ENCODE measurements at places on chromosomes 5 and 9.

GRCh38 chr5:158013303-158013702, 154.4 kb upstream of the CLINT1 start:
- no peak for DNase-seq

DNA sequence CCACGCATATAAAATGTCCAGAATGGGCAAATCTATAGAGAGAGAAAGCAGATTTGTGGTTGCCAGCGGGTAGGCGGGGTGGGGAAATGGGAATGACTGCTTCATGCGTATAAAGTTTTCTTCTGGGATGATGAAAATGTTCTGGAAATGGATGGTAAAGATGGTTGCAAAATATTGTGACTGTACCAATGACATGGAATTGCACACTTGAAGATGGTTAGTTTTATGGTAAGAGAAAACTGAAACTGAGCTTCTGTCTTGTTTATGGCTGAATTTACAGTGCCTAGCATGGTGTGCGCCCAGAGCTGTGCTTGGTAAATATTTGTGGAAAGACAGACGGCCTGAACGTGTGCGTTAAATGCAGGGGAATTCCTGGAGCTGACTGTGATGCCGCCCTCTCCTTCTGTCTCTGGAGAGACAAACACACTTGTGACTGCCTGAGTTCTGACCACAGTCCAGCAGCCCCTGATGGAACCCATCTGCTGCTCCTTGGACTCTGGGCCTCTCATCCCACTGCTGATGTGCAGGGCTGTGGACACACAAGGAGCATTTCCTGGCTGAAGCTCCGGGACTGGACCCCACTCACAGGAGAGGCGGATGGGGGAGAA, 8.6 kb upstream of the PTGES start:
- no peak for DNase-seq

DNA sequence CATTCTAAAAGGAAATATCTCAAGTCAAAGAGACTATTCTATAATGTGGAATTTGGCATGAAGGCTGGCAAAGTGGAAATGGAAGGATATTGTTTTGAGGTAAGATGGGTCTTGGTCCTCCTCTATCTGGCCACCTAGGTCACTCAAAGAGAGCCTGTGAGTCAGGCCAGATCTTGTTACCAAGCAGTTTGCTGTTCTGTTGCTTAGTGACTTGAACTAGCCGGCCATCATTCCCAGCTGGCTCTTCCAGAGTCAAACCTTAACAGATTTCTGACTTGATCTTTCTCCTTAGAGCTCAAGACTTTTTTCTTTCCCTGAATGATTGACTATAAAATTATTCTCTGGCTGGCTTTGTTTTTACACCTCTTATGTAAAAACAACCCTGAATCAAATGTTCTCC, 136.1 kb downstream of the PDE4D start:
- no peak for DNase-seq

GRCh38 chr9:100441911-100442361, 15.0 kb downstream of the MSANTD3 start:
- no peak for DNase-seq

GRCh38 chr9:27818348-27818747, 245.1 kb upstream of the C9orf72 start:
- no peak for DNase-seq

DNA sequence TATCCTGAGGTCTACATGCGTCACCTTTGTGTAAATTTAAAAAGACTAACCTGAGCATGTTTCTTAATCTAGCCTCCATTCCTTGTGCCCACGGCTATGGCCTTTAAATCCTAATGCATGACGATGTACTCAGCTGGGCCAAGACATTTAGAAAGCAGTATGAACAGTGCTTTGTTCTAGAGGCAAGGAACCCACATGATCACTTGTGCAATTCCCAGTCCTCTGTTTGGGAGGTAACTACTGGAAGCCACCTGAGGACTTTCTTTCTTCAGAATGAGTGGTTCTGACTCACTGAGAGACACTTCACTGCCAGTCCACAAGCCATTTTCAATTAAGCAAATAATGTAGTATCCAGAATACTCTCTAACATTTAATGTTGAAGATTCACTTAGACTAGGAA, 181.3 kb downstream of the RAB3C start:
- DNase-seq, result no peak

- DNase-seq, result no peak
Measured at GRCh38 chr5:139137697-139138096, 60.5 kb downstream of the SIL1 start.

- no peak for DNase-seq
Measured at GRCh38 chr9:120331913-120332312, 248.1 kb downstream of the CDK5RAP2 start.

GRCh38 chr5:52989781-52990527, 802 bp downstream of the ITGA2 start:
- peak; percentile 35 for DNase-seq

GRCh38 chr5:125310749-125311148, 564.3 kb upstream of the ZNF608 start:
- no peak for DNase-seq

DNA sequence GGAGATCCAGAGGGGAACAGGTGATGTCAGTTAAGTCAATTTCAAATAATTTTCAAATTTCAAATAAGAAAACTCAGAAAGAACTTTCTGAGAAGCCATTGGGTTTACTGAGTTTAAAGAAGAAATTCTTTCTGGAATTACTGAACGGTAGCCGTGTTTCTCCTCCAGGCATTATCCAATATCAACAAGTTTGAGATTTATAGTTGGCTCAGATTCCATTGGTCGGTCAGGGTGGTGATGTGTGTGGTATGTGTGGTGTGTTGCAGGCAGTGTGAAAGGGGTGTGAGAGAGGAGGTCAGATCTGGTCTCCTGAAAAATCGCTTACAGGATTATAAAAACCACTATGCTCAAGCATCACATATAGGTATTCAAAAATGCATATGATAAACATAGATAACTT, 60.1 kb downstream of the PDE4D start:
- no peak for DNase-seq

DNA sequence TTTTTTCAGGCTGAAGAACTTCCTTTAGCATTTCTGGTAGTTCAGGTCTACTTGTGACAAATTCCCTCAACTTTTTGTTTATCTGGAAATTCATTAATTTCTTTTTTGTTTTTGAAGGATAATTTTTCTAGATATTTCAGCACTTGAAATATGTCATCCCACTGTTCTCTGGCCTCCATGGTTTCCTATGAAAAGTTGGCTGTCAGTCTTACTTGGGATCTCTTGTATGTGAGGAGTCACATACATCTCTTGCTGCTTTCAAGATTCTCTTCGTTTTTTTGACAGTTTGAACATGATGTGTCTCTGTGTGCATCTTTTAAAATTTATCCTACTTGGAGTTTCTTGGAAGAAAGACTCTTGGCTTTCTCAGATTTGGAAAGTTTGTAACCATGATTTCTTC, 79.5 kb downstream of the RIC1 start:
- DNase-seq, result no peak

DNA sequence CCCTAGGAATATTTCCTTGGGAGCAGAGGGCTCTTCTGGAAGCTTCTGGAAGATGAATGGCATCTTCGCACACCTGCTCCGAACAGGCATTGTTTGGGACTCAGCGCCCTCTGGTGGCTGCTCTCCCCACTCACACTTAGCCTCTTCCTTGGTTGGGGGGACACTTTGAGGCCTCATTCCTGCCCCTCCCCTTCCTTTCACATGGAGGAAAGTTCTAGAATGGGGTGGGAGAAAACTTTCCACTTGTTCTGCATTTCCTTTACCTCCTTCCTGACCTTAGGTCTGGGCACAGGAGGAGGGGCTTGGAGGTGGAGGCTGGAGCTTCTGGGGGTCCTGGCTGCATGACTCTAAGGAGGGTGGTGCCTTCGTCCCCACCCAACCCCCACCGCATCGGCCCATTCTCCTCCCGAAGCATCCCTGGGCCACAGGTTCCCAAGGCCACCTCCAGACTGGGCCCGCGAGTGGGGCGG, 19.3 kb upstream of the SMIM32 start:
- peak; percentile 24 for DNase-seq

GRCh38 chr9:88173378-88173999, 35.2 kb upstream of the SPATA31C2 start:
- DNase-seq, result no peak

DNA sequence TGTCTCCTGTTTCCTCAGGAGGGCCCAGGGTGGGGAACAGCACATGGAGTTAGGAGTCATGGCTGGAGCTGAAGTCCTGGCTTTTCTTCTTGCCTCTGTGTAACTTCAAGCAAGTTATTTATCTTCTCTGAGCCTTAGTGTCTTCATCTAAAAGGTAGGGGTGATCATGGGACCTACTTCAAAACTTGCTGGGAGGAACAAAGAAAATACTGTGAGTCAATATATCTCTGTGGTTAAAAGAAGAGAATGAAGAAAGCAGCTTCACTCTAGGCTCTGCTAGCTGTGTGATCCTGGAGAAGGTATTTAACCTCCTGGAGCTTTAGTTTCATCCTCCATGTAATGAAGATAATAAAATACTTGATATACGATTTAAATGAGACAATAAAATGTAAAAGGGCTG, 26.5 kb downstream of the AFAP1L1 start:
- no peak for DNase-seq

GRCh38 chr9:93132946-93133680, 938 bp downstream of the NINJ1 start:
- DNase-seq, result peak; percentile 49

DNA sequence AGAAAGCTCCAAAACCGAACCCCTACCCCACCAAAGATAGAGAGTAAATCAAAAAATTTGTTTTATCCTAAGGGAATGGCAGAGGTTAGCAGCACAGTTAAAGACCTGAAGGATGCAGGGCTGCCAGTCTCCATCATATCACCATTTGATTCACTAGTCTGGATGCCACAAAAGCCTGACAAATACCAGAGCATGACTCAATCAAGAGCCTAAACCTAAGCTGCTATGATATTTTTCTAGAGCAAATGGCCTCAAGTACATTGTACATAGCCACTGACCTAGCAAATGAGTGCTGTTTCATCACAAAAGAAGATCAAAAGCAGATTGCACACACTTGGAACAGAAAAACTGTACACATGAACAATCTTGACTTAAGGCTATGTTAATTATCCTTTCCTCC, 48.0 kb downstream of the DPYSL3 start:
- no peak for DNase-seq

GRCh38 chr9:98600631-98601030, 108.1 kb downstream of the GABBR2 start:
- DNase-seq, result no peak

DNA sequence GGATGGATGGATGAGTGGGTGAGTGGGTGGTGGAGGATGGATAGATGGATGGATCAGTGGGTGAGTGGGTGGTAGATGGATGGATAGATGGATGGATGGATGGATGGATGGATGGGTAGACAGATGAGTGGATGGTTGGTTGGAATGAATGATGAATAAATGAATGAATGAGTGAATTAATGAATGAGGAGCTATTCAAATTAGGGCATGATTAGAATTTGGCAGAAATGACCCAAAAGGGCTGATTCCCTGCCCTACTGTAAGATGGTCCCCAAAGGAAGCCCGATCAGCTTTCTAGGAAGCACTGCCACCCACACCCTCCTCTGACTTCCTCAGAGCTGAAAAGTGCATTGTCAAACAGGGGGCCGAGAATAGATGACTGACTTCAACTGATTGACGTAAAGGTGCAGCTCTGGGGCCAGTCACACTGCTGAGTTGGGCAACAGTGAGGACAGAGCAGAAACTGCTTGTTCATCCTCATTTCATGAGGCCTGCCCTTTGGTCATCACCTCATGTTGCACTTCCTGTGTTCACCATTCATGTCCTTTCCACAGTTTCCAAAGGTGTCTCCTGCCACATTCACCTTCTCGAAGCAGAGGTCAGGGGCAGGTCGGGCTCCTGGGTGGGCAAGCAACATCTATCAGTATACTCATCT, 34.3 kb downstream of the NIPAL4 start:
- no peak for DNase-seq

- no peak for DNase-seq
Measured at GRCh38 chr5:32687499-32687831, 23.7 kb upstream of the NPR3 start.

- DNase-seq, result peak; percentile 63
Measured at GRCh38 chr9:111661802-111662521, 557 bp downstream of the GNG10 start.

- DNase-seq, result peak; percentile 4
Measured at GRCh38 chr5:69492923-69493395, 369 bp downstream of the OCLN start.

DNA sequence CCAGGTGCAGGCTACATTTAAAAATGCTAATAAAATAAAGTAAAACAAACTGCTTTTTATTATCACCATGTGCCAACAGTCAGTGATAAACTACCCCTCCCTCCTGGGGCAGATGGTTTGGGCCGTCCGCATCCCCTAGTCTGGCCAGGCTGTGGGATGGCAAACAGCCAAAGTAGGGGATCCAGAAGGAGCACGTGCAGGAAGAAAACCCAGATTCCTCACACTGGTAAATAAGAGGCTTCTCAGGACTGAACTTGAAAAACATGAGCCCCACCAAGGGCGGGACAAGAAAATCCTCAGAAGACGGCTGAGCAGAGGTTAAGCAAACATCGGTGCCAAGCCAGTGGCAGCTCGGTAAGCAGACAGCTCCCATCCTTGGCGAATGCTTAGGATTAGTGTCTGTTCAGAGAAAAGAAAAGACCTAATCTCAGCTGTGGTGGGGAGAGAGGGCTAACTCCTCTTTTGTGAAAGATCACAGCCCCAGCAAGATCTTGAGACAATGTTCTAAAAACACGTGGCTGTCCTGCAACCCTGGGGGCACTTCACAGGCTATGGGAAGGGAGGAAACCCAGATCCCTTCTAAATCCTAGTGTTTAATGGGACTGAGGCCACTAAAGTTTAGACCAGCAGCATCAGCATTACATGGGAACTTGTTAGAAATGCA, 46.5 kb upstream of the GDNF start:
- DNase-seq, result no peak

DNA sequence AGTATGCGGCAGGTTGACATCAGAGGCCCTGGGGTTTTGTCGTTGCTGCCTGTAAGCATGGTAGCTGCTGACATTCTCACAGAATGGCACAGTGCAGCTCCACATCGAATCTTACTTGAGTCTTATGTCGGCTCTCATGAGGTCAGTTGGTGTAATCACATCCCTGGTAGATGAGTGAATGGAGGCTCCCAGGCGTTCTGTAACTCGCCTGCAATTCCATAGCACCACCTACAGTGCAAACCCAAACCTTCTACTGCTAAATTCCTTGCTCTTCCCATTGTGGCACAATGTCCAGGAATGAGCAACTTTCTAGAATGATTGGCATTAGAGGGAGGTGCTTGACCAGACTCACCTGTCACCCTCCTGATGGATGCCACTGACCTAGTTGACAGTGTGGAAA, 578.4 kb downstream of the CCDC171 start:
- no peak for DNase-seq

DNA sequence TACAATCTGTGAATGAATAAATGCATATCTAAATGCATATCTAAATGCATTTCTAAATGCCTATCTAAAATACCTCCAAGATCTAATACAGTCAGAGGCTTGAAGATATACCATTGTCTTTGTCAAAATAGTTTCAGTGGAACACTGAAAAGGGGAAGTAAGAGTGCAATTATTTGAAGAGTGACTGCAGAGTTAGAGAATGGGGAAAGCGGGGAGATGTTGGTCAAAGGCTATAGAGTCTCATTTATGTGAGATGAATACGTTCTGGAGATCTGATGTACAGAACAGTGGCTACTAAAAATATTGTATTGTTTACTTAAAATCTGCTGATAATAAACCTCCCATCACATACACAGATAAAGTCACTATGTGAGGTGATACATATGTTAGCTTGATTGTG, 1126.2 kb upstream of the CDH9 start:
- no peak for DNase-seq

- DNase-seq, result no peak
Measured at GRCh38 chr5:15492545-15492944, 7.4 kb upstream of the FBXL7 start.

GRCh38 chr5:138998521-138998920, 123.4 kb upstream of the LRRTM2 start:
- DNase-seq, result no peak
